Caco-2 (cell line): ENCODE measurements at places on chromosomes 13 and 19. TPM values are rescaled to one million over a fixed set of nuclear protein-coding genes. Genes with fewer than 3 reads are reported as not detected.

GPALPP1 gene
- total RNA-seq = 32.2 and 36.2 TPM in 2 replicates

POGLUT2 gene
- total RNA-seq = 12.0 and 20.1 TPM in 2 replicates

ZNF222 gene
- 4.4 and 5.6 TPM in 2 replicates for total RNA-seq

FLT3LG gene
- total RNA-seq = 2.1 and 2.4 TPM in 2 replicates

DOCK9 gene
- total RNA-seq = 219 and 260 TPM in 2 replicates

KIR3DL1 gene
- total RNA-seq = not detected in 2 replicates

FARP1 gene
- total RNA-seq = 189 and 208 TPM in 2 replicates

ITGBL1 gene
- total RNA-seq = not detected in 2 replicates

SIGLEC8 gene
- not detected in 2 replicates for total RNA-seq
